ENCODE measurements at places on chromosomes 5 and 9. TPM values are rescaled to one million over a fixed set of nuclear protein-coding genes. Genes with fewer than 3 reads are reported as not detected.

Gene EGFLAM
- total RNA-seq = not detected

Gene PDE4D
- 38.8 TPM for total RNA-seq

Gene IFNB1
- not detected for total RNA-seq

Gene ERGIC1
- total RNA-seq = 44.4 TPM

Gene SUSD3
- total RNA-seq = 78.8 TPM

Gene SARDH
- 24.1 TPM for total RNA-seq

Gene CCL21
- not detected for total RNA-seq

Gene CEL
- 2.0 TPM for total RNA-seq

Gene TLR4
- 0.10 TPM for total RNA-seq

Gene BARX1
- total RNA-seq = 0.19 TPM

Data from naive thymus-derived CD4-positive, alpha-beta T cell (primary cell).